ENCODE measurements at places on chromosomes 5 and 9.

DNA sequence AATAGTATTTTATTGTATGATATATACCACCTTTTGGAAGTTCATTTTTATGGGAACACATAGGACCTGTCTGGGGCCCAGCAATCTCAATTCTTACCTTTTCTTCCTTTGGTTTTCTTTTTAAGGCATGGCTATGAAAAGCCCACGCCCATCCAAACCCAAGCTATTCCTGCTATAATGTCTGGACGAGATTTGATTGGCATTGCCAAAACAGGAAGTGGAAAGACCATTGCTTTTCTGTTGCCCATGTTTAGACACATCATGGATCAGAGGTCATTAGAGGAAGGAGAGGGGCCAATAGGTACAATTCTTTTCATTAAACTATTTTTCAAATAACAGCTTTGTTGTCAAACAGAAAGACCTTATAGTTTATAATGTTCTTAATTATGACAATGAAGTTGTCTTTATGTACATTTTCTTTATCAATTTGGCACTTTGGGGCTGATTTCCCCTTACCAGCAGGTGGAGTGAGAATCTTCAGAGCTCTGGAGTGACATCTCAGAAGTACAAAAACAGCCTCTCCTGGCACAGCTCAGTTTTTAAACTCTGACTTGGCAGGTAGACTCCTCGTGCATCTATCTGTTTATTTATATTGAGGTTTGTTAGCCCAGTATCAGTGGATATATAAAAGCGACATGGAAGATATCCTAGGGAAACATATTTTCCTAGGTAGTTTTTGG, 25.8 kb downstream of the DDX46 start:
- DNase-seq, result no peak

GRCh38 chr5:125451622-125452021, 705.2 kb upstream of the ZNF608 start:
- no peak for DNase-seq

DNA sequence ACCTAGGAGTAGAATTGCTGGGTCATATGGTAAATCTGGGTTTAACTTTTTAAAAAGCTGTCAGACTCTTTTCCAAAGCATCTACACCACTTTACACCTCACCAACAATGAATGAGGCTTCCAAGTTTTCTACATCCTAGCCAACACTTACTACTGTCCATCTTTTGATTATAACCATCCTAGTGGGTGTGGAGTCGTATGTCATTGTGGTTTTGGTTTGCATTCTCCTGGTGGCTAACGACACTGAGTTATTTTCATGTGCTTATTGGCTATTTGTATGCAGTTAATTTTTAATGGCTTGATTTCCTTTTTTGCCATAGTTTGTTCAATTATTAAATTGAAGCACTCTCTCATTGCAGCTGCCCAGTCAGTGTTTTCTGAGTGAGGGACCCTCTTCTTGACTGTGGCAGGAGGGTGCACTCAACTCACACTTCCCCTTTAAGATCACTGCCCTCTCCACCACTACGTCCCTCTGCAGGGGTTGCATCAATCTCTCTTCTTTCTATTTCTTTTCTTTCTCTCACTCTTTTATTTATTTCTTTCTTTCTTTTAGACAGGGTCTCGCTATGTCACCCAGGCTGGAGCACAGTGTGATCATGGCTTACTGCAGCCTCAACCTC, 182.3 kb downstream of the C9orf152 start:
- DNase-seq, result no peak

- no peak for DNase-seq
Measured at GRCh38 chr5:58056546-58056945, 403.3 kb downstream of the PLK2 start.

GRCh38 chr5:168780888-168781287, 201.7 kb upstream of the PANK3 start:
- no peak for DNase-seq

- DNase-seq, result no peak
Measured at GRCh38 chr5:96177303-96177869, 215.7 kb upstream of the ELL2 start.

GRCh38 chr9:127723444-127723843, 7.6 kb downstream of the TTC16 start:
- no peak for DNase-seq

DNA sequence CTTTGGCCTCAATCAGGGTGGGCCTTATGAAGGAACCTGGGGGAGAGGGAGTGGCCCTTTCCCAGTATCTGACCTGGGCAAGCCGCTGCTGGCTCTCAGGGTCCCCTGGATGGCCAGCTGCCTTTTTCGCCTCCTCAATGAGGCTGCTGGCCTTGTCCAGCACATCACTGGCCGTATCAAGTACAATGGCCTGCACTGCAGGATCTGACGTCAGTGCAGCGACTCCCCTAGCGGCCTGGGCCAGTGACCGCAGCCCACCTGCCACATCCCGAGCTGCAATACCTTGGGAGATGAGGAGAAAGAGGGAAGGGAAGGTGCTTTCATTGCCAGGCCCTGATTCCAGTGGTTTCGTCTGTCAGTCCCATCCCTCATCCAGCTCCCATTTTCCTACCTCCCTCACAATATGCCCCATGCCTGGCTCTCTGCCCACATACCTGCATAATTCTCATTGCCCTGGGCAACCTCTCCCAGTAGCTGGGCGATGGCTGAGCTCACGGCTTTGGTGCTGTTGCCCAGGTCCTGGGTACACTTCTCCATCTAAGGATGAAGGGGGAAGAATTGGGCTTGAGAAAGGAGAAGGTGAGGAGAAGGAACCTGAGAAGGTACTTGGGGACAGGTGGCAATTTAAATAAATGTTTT, 19.1 kb downstream of the TLN1 start:
- DNase-seq, result no peak

DNA sequence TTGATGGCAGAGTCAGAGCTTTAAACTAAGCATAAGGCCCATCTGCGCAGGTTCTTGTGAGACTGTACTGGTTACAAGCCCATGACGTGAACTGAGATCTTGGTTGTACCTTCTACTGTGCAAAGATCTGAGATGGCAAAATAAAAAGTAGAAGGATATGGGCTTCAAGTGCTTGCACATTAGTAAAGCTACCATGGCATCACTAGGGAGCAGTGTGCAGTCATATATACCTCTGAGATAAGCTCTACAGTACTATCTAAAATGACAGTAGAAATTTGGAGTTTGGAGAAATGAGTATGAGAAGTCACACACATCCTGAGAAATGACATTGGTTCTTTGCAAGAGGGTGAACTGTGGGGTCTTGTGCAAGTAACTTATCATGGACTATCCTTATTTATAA, 408.2 kb upstream of the PRR16 start:
- peak; percentile 35 for DNase-seq

GRCh38 chr5:164007064-164007463, 501.6 kb downstream of the MAT2B start:
- DNase-seq, result no peak

DNA sequence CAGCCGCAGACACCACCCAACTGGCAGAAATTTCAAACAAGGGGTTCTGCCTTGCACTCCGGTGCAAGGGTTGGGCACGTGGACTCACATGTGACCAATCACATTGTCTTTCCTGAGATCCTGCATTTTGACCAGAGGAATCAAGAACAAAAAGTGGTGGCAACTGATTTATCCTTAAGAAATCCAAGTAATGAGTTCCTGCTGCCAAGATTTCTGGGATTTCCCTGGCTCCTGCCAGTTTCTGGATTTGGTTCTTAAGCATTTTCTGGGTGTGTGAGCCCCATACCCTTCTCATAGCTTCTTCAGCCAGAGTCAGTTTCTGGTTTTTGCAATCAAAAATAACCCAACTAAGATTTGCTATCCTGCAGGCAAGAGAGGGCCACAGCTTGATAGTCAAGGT, 17.4 kb upstream of the KCNIP1 start:
- DNase-seq, result no peak

DNA sequence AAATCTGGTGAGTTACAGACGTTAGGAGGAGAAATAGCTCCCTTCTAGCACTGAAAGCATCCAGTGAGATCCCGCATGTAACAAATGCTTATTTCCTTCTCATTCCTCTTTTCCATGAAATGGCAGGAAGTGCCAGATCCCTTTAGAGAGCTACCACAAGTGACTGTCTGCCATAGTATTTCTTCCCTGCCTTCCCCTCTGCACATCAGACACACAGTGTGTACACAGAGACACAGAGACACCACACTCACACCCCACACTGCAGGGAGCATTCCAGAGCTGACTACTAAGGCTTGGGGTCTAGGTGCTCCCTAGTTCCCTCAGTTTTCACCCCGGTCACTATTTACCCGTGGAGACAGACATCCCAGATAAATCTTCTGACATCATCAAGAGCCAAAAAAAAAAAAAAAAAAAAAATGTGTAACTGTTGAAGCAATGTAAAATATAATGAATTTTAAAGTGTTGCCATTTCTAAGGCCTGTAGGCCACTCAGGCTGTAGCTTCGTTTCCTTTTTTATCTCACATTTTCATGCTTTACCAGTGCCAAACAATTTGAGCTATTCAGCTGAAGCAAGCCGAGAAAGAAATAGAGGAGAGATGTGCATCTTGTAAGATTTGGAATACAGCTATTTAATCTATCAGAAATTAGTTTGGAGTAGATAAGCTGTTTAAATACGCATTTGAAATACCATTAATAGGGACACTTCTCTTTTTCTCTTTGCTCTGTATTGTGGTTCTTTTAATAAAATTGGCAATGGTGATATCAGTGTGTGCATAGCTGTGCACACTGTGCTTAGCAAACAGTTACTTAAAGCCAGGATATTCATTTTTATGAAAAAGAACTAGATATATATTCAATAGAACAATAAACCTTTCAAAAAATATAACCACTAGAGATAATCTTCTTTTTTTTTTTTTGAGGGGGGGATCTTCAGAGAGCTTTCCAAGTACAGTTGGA, 405.5 kb downstream of the PDE4D start:
- DNase-seq, result no peak

GRCh38 chr9:35357116-35357515, 132.8 kb upstream of the RUSC2 start:
- no peak for DNase-seq

DNA sequence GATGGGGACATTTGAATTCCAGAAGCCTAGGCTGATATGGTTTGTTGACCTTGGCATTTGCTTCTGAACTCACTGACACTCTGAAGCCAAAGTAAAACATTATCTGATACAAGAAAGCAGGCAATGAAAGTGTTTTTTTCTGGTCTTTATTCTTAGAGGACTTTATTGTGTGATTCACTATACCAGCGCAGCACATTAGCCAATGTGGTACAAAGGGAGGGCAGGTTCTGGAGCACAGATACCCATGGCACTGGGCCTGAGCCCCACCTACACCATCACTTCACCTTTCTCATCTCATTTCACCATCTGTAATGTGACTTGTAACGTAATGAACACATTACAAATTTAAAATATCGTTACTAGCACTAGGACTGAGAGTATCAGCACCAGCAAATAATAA, 89.7 kb upstream of the ZNF366 start:
- DNase-seq, result no peak

DNA sequence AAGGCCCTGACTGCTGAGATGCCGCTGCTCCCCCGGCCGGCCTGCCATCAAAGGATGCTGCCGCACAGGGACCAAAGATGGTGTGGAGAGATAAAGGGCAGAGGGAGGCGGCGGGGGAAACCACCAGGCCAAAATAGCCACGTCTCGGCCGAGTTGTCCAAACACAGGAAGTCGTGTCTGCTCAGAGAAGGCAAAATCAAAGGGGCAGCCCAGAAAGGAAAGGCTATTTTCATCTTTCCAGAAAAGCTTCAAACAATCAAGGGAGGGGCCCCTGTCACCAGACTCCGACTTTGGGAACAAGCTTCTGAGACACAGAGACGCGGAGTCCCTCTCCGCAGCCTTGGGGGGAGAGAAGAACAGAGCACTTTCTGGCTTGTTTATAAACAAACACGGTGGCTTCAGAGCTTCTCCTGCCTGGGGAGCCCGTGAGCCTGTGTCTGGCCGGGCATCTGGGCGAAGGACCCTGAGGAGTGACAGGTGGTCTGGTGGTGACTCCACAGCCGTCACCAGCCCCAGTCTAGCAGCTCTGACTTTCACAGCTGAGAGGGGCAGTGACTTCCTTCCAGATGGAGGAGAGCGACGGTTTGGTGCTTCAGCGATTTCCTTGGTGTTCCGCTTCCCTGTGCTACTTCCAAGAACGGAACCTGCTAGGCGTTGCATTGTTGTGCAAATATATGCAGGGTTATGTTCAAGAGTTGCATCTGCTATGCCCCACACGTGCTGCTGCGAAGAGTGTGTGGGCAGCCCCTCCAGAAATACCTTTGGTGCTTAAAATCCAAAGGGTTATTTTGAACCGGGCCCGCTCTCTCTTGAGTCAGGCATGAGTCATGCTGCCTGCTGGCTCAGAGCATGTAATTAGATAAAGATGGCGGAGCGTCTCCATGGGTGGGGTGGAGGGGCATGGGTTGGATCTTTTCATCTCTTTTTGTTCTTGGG, 24.0 kb downstream of the ADAMTSL2 start:
- peak; percentile 56 for DNase-seq

- no peak for DNase-seq
Measured at GRCh38 chr5:13508559-13508958, 435.9 kb downstream of the DNAH5 start.

DNA sequence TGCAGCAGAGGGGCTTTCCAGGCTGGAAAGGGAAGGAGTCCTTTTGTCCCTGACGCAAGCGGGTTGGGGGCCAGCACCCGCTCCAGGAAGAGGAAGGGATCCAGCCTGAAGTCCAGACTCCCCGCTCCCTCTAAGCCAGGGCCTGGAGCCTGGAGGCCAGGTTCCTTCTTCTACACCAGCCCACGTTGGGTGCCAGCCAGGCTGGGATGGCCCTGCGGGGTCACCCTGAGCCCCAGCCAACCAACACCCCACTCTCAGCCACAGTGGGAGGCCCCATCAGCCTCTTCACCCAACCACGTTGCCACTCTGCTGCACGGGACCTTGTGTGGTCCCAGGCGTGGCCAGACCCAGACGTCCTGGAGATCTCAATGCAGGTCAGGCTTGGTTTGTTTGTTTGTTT, 970 bp upstream of the FUT7 start:
- no peak for DNase-seq

DNA sequence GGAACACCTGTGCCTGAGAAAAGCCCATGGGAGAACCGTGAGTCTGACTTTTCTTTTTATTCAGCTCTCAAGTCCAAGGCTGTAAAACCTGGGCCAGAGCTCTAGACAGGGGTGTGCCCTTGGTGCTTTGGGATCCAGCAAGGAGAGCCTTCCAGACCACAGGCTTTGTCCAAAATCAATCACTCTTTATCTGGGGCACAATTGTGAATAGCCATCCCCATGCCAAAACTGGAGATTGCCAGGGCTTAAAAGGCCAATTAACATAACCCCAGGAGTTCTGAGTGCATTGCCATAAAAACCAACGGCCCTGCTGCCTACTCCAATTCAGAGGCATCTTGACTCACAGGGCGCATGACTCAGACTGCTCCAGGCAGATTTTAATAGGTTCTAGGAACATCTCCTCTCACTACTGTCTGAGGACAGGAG, 391.8 kb downstream of the ARHGEF28 start:
- DNase-seq, result no peak

- DNase-seq, result no peak
Measured at GRCh38 chr9:92494856-92495255, 12.6 kb upstream of the ASPN start.

- no peak for DNase-seq
Measured at GRCh38 chr5:159018855-159019254, 80.9 kb downstream of the EBF1 start.

- DNase-seq, result no peak
Measured at GRCh38 chr9:131092548-131093440, 3.5 kb upstream of the AIF1L start.

- DNase-seq, result no peak
Measured at GRCh38 chr9:35981699-35982098, 23.7 kb upstream of the OR2S2 start.
